Stomach (tissue), 19 donors: ENCODE measurements at places on chromosomes 2 and 18. TPM values are rescaled to one million over a fixed set of nuclear protein-coding genes. Genes with fewer than 3 reads are reported as not detected.

The SERPINB2 gene
- not detected for total RNA-seq

GRCh38 chr2:140892911-140893637 is 1237.7 kb downstream of the LRP1B start:
- no peak for DNase-seq

- DNase-seq, result no peak
Observed at GRCh38 chr2:202514732-202515131, 120.0 kb upstream of the FAM117B start.

DNA sequence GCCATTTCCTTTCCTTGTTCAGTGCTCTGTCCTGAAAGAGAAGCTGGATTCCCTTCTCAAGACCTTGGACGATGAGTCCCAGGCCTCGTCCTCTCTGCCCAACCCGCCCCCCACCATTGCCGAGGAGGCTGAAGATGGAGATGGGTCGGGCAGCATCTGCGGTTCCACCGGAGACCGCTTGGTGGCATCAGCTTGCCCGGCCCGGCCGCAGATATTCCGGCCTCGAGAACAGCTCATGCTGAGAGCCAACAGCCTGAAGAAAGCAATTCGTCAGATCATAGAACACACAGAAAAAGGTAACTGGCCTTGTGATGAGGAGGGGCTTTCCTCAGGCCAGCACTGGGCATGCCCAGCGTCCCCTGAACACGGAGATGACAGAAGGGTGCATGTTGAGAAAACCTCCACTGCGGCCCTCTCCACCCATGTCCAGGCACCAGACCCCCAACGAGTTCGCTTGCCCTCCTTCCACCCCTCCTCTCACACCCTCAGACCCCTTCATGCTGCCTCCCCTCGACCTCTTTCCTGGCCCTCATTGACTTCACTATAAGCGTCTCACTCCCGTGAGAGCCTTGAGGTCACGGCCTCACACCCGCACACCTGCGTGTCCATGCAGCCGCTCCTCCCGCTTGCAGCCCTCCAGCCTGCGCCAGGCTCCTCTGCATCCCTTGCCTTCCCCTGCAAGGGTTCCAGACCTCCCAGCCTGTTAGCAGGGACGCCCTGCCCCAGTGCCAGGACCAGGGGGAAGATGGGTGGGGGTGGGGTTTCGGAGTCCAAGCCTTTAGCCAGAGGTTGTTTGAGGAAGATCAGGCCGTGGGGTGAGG is 95.0 kb downstream of the DGKD start:
- DNase-seq, result no peak

The BOLL gene
- not detected for total RNA-seq

DNA sequence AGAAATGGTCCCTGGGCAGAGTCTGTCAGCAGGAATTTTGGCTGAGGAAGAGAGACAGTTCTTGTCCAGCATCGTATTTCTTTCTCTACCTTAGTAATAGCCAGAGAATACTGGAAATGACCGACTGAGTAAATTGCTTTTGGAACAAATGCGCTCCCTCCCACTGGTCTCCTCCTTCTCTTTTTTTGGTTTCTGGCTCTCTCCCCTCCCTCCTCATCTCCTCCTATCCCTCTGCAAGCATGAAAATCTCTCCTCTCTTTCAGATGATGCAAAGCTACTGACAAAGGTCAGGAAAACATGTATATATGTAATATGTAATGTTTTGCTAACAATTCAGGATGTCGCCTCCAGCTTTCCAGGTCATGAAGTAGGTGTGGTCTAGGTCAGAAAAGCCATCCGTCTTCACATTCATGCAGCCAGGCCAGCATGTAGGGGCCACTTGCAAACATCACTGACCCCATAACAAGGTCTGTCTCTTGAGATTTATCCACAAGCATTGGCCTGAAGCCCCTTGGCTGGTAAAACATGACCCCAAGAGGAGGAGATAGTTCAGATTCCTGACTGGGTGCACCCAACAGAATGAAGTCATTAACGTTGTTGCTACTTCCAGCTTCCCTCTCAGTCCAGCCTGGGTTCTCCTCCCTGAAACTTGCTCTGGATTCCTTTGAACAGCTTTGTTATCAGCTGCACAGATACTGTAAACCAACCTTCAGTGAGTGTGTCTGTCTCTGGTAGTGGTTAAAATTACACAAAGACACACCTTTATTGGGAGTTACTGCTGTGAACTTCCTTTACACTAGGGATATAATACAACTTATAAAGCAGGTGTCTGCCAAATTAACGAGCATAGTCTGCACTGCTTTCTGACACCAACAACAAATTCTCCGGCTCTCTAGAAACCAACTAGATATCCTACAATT is 864.4 kb upstream of the KLHL29 start:
- DNase-seq, result peak; percentile 65

The MYCN gene
- 2.3 TPM for total RNA-seq

GRCh38 chr2:37682473-37682872 is 11.0 kb upstream of the CDC42EP3 start:
- no peak for DNase-seq

DNA sequence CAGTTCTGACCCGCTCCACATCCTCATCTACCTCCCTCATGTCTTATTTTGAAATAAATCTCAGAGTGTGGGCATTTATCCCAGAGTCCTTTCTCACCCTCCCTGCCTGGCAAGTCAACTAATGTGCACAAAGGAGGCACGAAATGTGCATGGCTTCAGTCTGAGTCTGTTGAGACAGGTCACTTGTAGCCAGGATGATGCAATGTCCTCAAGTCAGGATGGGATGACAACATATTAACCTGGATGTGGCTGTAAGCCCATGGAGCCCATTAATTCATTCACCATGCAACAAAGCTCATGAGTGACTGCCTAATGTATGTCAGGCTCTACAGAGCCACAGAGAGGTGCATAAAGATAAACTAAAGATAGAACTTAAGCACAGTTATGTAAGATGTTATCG is 34.5 kb downstream of the KCNG3 start:
- DNase-seq, result no peak
